CD4-positive, alpha-beta T cell treated with Interleukin-10 for 1 hour (primary cell): ENCODE measurements at places on chromosomes 13 and 19.

- no peak for DNase-seq
These were observed 57.8 kb upstream of the POSTN start for GRCh38 chr13:37656247-37656940.

DNA sequence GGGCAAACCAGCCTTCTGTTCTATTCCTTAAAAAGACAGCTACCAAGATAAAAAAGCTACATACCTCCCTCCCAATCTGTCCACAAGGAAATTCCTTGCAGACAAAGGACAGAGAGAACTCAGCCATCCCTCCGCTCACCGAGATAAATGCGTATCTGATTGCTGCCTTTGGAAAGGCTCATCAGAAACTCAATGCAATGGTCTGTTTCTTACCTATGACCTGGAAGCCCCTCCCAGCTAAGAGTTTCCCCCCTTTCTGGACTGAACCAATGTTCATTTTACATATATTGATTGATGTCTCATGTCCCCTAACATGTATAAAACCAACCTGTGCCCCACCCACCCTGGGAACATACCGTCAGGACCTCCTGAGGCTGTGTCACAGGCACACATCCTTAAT is 11.6 kb downstream of the BTBD2 start:
- DNase-seq = no peak

DNA sequence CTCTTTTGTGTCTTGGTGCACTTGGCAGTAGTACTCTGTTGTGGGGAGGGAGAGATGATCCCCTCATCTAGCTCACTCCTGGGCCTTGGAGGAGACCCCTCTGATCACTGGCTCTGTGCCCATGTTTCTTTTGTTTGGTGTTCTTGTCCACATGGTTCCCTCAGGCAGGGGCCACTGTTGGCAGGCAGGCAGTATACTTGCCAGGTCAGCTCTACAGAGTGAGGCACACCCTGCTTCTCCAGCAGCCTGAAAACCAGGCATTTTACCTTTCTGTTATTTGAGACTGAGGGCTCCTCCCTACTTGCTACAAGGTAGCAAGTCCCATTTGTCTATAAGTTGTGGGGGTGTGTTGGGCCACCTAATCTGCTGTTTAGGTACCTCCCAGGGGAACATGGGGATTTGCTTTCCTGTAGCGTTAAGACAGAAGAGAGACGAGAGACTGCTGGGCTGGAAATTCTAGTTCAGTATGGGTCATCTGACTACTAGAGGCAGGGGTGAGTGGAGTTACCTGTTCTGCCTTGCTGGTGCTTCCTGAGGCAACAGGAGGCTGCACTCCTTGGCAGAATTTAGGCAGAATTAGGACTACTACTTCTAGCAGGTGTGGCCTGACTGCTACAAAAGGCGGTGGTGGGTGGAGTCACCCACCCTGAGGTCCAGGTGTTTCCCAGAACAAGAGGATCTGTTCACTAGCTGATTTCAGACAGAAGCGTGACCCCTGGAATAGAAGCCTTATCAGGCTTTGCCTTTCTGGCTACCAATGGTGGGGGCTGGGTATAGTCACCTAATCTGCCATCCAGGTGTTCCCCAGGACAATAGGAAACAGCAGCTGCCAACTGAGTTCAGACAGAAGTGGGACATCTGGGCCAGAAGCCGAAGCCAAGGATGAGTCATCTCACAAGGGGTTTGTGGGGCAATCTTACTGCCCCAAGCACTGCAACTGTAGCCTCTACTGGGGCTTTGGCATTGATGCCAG is 843.0 kb upstream of the ATXN8OS start:
- no peak for DNase-seq

DNA sequence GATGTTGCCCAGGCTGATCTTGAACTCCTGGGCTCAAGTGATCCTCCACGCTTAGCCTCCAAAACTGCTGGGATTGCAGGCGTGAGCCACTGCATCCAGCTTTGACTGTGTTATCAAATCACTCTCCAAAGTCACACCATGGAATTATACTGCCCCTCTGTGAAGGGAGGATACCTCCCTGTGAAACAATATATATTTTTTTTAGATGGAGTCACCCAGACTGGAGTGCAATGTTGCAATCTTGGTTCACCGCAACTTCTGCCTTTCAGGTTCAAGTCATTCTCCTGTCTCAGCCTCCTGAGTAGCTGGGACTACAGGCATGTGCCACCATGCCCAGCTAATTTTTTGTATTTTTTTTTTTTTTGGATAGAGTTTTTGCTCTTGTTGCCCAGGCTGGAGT is 7.7 kb downstream of the TYK2 start:
- DNase-seq = no peak

- no peak for DNase-seq
These were observed 2484.8 kb upstream of the PCDH20 start for GRCh38 chr13:63900406-63900805.

GRCh38 chr19:28466107-28467045 is 746.6 kb downstream of the UQCRFS1 start:
- DNase-seq = peak; percentile 48

GRCh38 chr19:48461982-48462655 is 6.7 kb downstream of the KCNJ14 start:
- DNase-seq = no peak

DNA sequence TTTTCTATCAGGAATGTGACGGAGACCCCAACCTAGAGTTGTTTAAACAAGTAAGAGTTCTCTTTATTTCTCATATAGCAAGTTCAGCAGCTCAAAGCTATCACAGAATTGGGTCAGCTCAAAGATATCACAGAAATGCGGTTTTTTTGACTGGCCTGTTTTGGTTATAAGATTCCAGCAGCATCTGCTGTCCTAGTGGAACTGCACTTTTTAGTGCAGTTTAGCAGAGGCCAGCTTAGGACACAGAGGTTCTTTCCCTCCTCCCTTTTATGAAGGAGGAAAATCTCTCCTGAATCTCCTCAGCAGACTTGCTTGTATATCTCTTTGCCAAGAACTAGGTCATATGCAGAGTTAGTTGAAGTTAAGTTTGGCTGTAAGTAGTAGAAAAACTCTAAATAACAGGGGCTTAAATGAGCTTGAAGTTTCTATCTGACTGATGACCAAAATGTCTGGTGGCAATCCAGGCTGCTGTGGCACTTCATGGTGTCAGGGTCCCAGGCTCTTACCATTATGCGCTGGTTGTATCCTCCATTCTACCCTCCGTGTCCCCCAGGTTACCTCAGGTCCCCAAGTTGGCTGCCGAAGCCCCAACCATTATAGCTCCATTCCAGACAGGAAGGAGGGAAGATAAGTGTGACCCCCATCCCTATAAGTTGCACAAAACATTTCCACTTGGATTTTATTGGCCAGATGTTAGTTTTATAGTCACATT is 6.6 kb downstream of the PPP2R1A start:
- DNase-seq = no peak

GRCh38 chr19:45003485-45003884 is 2.2 kb downstream of the RELB start:
- DNase-seq = no peak
